ENCODE measurements at places on chromosomes 1 and 21. TPM values are rescaled to one million over a fixed set of nuclear protein-coding genes. Genes with fewer than 3 reads are reported as not detected.

The ST3GAL3 gene
- total RNA-seq, result 60.1 TPM

The RHBG gene
- total RNA-seq, result not detected

The UHMK1 gene
- 35.4 TPM for total RNA-seq

The OVAAL gene
- not detected for total RNA-seq

The FLG2 gene
- total RNA-seq, result not detected

The FCRL6 gene
- not detected for total RNA-seq

The VANGL2 gene
- 27.5 TPM for total RNA-seq

The DMBX1 gene
- not detected for total RNA-seq

The AURKAIP1 gene
- 27.2 TPM for total RNA-seq

The KRTAP19-1 gene
- not detected for total RNA-seq

The SLAMF9 gene
- not detected for total RNA-seq

The KRTAP23-1 gene
- not detected for total RNA-seq

The IVL gene
- total RNA-seq, result not detected

The FCGR2B gene
- total RNA-seq, result not detected

The ATAD3B gene
- total RNA-seq, result 22.5 TPM

The ABCA4 gene
- 0.31 TPM for total RNA-seq

The APCS gene
- total RNA-seq, result not detected

The HAO2 gene
- not detected for total RNA-seq

The NFIA gene
- total RNA-seq, result 84.5 TPM

The VTCN1 gene
- 0.31 TPM for total RNA-seq

The METTL25B gene
- total RNA-seq, result 11.6 TPM

The KCNA3 gene
- total RNA-seq, result 36.0 TPM

The NUDC gene
- total RNA-seq, result 21.6 TPM

The GBP3 gene
- 0.31 TPM for total RNA-seq

The SLC16A4 gene
- total RNA-seq, result 4.7 TPM

The TMEM61 gene
- total RNA-seq, result not detected

The FAM72D gene
- 1.3 TPM for total RNA-seq

The KRTAP13-4 gene
- not detected for total RNA-seq

The PDZK1IP1 gene
- total RNA-seq, result not detected

The DNM3 gene
- total RNA-seq, result 133 TPM

The PODN gene
- 0.94 TPM for total RNA-seq

The YRDC gene
- 11.0 TPM for total RNA-seq
